Stimulated activated CD4-positive, alpha-beta T cell treated with anti-CD3 and anti-CD28 coated beads, Interleukin-4, amount 100 ng/mL, for 48 hours (primary cell): ENCODE measurements at places on chromosomes 2 and 18.

GRCh38 chr2:54708584-54709335 lies 14.7 kb upstream of the EML6 start:
- DNase-seq, result no peak

DNA sequence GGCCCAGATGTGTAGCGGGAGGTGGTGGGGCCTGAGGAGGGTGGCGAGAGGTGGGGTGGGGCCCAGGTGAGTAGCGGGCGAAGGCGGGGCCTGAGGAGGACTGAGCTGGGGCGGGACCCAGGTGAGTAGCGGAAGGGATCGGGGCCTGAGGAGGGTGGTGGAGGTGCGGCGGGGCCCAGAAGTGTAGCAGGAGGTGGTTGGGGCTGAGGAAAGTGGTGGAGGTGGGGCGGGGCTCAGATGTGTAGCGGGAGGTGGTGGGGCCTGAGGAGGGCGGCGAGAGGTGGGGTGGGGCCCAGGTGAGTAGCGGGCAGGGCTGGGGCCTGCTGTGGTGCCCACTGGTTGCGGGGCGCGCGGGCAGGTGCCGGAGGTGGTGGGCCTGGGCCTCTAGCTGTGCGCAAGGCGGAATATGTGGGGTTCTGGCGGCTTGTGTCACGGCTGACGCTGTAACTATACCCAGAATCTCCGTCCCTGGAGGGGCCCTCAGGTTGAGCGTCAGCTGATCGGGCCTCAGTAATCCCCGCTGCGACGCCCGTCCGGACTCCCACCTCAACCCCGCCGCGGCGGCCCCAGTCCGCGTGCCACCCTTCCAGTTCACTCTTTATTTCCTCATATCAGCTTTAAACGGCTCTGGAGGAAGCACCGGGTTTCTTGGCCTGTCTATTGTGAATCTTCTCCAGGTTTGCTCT lies 866 bp upstream of the SF3B6 start:
- no peak for DNase-seq

DNA sequence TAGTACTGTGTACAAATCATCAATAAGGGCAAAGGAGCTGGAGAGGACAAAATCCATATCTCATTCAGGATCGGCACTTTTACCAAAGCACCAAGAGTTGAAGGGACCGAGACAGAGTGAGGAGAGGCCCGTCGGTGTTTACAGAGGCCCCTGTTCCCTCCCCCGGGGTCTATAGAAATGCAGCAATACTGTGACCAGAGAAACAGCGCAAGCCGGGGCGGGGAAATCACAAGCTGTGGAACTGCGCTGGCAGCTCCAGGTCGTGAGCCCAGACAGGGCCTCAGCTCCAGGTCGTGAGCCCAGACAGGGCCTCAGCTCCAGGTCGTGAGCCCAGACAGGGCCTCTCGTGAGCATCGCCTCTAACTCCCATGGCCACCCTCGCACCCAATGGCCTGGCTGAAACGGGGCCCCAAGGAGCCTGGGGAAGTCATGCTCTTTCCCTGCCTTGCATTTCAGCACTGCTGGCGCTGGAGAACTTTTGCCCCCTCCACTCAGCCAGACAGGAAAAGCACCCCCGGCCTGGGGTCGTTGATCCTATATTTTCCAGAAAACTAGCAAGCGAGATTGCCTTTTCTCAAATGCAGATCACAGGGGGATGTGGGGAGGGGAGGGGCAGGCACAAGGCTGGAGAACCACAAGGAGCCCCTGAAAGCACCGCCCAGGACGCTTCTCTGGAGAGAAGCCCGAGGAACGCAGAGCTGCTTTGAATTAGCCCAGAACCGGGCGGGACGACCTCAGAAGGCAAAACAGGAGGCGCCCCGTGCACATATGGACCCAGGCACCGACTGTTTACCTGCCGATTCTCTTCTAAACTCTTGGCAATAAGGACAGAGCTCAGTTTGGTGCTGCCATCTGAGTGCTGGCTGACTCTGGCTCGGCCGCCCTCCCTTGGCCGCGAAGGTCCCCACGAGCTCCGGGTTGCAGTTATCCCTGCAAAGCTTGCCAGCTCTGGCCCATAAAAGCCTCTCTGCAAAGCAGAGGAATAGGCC lies 223.7 kb downstream of the ACKR3 start:
- DNase-seq, result no peak

DNA sequence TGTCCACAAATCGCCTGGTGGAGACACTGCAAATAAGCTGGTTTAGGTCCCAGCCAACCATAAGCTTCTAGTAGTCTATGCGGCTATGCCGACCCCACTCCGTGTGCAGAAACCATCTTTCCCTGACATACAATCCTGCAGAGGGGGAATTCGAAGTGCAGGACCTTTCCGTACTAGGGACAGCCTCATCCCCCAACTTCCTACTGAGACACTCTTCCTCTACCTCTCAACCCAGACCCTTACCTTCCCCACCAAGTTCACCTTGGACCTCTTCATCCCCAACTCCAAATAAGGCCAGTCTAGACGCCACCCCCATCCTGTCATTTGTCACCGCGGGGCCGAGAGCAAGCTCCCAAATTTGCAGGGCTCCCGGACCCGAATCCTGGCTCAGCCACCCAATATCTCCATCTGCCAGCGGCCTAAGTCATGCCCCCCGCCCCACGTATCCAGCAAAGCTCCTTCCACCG lies 496 bp downstream of the SUCLG1 start:
- DNase-seq, result peak; percentile 19

DNA sequence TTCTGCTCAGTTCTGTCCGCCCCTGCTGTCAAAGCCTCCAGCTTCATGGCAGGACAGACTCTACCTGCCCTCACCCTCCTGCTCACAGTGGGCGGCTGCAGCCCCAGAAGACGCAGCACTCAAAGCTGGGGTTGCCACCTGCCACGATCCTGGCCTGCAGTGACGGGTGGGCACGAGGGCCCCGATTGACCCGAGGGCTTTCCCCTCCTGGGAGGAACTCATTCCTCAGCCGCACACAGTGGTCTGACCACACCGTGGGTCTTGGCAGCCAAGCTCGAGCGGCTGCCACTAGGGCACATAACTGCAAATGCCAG lies 47.1 kb downstream of the HS6ST1 start:
- no peak for DNase-seq

DNA sequence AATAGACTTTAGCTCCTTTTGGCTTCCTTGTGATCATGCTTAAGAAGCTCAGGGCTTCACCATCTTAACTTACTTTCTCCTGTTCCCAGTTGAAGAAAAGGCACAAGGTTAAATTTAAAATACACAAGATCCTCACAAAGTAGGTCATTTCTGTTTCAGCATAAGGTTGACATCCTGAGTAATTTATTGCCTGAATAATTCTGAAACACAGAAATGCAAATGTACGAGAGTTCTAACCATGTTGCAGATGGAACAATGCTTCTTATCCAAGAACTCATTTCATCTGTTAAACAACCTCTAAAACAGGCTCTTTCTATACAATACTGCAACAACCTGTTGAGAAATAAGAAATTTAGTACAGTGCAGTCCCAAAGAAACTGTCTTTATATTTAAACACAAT lies 395.2 kb downstream of the BCL11A start:
- no peak for DNase-seq

DNA sequence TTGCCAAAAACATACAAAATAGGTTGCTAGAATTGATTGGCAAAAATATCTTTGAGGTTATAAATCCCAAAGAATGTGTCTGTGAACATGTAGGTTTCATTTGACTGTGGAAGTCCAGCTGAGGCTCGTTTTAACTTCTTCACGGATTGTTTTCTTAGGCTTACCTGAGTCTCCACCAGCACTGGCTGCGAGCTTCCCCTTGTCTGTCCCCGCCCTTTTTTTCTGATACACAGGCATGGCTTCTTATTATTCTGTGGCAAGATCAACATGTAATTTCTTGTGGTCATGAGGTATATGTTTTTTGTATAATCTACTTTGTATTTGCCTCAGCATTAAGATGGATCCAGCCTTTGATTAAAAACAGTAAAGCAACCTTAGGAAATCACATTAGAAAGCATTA lies 7.2 kb upstream of the SLC40A1 start:
- no peak for DNase-seq

DNA sequence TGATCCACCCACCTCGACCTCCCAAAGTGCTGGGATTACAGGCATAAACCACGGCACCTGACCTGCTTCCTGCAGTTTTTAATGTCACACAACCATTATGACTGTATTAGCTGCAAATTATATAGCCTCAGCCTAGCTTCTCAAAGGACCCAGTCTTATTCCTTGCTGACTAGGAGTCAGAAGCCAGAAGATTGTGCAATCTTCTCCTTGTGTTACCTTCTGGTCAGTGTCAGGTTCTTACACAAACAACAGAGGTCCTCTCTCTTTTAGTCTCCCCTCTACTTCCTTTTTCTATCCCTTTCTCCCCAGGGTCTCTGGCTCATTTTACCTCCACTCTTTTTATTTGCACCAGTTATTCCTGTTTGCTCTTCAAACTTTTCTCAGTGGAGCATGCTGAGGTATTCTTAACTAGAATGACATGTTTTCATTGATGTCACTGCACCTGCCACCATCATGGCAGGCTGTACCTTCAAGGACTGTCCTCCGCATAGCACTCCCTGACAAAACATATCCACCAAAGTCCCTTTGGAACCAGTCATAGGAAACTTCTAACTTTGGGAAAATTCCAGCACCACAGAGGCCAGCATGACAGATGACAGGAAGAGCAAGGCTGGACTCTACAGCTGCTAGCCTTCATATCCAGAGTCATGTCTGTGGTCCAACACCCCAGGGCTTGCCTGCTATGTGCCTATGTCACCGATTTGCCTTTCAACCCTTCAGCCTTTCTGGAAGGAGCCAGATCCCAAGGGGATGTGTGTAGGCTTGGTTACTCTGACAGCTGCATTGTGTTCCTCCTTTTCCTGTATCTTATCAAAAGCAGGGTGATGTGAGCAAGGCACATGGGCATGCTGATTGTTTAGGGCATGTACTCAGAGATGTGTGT lies 45.2 kb upstream of the EPC2 start:
- DNase-seq, result no peak

- no peak for DNase-seq
These were observed 134.8 kb upstream of the SERPINE2 start for GRCh38 chr2:224173933-224174332.

DNA sequence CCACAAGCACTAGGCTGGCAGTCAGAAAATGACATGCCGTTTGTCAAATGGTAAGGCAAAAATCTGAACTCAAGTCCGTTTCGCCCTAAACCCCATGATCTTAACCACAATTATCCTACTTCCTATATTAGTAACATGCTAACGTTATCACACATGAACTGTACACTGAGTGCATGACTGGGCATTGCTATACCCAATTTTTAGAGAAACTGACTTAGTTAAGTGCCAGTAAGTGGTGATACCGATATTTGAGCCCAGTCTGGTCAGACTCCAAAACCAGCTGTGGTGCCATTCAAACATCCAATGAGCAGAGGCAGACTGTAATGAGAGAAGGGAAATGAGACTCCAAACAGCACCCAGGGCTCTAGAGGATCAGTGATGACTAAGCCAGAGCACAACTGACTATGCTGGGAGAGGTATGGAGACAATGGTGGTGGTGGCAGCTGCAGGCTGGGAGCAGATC lies 311.7 kb upstream of the PKDCC start:
- DNase-seq, result no peak

- DNase-seq, result no peak
These were observed 63.6 kb downstream of the ANTXR1 start for GRCh38 chr2:69076601-69077000.

- DNase-seq, result no peak
These were observed 119.4 kb downstream of the GREB1L start for GRCh38 chr18:21361307-21361880.

DNA sequence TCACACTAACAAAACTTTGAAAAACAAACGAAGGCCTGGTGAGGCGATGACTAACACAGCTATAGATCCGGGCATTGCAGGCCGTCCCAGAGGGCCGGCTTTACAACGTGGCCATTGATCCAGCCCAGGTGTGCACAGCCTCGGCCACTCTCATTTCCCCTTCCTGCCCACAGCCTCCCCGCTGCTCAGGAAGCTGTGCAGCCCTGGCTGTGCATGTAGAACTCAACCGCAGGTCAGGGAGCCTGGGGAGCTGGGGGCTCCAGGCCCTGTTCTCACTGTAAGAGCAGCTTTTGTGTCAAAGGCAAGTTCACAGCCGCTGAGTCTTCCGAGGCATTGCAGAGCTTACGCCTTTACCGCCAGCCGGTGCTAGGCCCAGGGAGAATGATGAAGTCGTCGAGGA lies 87.2 kb downstream of the LONRF2 start:
- no peak for DNase-seq

DNA sequence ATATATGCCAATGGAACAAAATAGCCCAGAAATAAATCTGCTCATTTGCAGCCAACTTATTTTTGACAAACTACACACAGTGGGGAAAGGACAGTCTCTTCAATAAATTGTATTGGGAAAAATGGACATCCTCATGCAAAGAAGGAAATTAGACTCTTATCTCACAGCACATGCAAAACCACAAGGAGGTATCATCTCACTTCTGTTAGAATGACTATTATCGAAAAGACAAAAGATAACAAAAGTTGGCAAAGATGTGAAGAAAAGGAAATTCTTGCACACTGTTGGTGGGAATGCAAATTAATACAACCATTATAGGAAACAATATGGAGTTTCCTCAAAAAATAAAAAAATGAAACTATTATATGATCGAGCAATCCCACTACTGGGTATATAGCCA lies 16.3 kb upstream of the WDR75 start:
- DNase-seq, result no peak

DNA sequence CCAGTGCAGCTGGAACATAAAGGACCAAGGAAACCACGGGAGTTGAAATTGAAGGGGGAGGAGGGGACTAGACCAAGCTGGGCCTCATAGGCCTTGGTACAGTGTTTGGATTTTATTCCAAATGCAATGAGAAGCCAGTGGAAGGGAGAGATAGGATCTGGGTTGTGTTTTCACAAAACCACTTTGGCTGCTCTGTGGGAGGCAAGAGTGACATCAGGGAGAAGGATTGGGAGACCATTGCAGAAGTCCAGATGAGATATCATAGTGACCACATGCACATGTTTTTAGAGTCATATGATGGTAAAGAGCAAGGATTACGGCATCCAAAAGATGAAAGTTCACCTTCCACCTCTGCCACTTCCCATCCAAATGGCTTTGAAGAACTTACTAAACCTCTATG lies 210.2 kb downstream of the PAX3 start:
- DNase-seq, result no peak

DNA sequence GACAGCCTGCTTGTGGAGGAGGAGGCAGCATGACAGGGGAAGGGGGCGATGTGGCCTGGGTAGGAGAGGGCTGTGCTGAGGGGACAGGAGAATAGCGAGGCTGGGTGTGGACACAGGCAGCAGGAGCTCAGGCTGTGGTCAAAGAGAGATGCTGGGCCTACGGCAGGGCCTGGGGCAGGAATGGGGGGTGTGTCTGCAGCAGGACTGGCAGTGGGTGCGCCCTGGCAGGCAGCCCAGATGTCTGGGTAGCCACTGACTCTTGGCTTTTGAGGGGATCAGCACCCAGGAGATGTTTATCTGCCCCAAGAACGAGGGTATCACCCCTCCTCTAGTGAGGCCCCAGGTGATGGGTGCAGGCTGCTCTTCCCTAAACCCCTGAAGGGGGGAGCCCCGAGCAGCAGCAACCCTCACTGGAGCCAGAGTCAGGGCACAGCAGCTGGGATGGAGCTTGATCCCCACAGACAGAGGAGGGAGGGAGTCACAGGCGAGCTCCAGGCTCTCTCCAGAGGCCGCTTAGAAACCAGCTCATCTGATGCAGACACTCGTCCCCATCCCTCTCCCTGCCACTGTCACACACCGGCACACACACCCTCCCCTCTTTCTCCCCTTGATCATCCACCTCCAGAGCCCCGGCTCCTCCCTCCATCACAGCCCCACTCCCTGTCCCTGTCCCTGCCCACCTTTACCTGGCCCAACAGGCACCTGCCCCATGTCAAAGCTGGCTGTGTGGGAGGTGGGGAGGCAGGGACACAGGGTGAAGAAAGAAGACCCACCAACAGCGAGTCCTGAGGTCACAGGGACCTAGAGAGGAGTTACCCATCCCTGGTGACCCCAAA lies 29.8 kb upstream of the TNS1 start:
- no peak for DNase-seq

- DNase-seq, result no peak
These were observed 21.5 kb upstream of the GMPPA start for GRCh38 chr2:219477179-219477578.
